Stimulated activated CD8-positive, alpha-beta memory T cell treated with anti-CD3 and anti-CD28 coated beads, Interleukin-15, amount 100 ng/mL, for 24 hours (primary cell): ENCODE measurements at places on chromosomes 4 and X.

- no peak for DNase-seq
Measured at GRCh38 chrX:103845165-103845653, 13.2 kb upstream of the RAB9B start.

DNA sequence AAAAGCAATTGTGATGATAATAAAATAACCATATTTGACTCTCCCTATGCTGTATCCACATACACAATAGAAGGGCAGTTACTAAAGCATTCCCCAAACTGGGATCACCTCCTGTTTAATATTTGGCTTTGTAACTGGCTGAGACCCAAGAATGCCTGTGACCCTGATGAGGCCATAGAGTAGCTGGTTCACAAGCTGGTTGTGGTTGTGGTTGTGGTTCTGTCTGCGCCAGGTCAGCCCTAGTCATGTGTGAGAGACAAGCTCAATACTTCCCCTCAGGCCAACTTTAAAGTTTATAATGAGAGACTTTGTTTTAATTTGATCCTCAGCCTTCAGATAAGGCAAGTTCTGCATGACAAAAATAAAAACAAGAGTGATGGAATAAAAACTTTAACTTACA lies 209.9 kb downstream of the PARM1 start:
- DNase-seq, result no peak

- no peak for DNase-seq
Measured at GRCh38 chrX:113260474-113260873, 419.8 kb upstream of the AMOT start.

DNA sequence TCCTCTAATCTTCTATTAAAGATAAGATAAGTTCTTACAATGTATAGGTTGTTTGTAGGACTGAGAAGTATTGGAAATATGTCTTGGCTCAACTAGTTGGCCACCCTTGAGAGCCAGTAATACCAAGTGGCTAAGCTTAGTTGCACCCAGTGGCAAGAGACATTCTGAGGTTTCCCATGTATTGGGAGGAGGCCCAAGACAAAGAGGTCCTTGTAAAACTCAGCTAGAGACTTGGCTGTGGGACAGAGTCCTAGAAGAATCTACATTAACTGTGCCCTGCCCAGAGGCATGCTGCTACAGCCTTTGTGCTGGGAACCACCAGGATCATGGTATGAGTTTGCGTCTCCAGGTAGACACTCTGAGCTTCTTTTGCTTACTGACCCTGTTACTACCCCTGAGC lies 41.9 kb upstream of the SLC4A4 start:
- no peak for DNase-seq

DNA sequence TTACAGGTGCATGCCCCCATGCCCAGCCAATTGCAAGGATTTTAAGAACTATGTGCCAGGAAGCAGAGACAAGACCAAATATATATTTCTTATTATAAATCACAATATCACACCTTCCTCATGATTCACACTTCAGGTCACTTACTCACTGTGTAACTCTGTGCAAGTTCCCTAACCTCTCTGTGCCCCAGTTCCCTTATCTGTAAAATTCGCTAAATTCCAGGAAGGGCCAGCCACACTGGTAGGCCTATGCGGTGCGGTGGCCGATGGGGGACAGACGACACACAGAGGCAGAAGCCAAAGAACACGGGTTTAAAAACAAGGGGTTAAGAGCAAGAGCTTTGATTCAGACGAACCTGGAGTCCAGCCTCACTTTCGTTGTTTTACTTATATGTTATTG lies 2.8 kb downstream of the TRIM2 start:
- no peak for DNase-seq

DNA sequence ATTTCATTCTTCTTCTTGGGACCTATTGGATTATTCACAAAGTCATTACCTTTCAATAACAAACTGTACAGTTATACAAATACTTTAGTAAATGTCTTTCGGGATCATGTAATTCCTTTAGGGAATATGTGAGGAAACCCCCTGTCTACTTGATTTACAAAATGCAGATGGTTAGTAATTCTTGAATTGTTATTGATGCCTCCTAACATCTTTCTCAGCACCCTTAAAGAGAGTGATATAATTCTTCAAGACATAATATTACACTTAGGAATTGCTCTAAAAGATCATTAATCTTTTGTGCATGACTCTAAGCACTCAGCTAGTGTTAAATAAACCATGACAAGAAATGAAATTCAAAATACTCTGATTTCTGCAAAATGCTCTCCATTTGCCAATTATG lies 988.1 kb upstream of the HS3ST1 start:
- no peak for DNase-seq

GRCh38 chrX:68889249-68889648 lies 60.4 kb downstream of the EFNB1 start:
- DNase-seq, result no peak

- no peak for DNase-seq
Measured at GRCh38 chrX:26778320-26778888, 562.4 kb downstream of the MAGEB5 start.

DNA sequence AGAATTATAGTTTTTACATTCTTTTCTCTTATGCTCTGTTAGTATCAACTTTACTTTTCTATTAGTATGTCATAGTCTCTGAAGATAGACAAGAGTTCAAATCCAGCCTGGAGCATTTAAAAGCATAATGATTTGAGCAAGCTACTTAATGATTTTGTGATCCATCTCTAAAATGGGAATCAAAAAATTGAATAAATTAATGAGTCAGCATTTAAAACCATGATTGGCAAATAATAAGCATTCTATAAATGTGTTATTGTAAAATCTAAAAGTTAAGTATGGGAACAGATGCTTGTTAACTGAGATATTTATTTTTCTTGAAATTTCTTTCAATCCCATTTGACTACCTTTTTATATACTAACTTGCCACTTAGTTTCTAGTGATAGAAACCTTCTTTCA lies 391.6 kb downstream of the PCDH7 start:
- DNase-seq, result no peak

GRCh38 chr4:84751707-84752106 lies 168.8 kb downstream of the CDS1 start:
- no peak for DNase-seq
